Hair follicle dermal papilla cell (primary cell): ENCODE measurements at places on chromosomes 1 and 21. TPM values are rescaled to one million over a fixed set of nuclear protein-coding genes. Genes with fewer than 3 reads are reported as not detected.

The PLA2G2A gene
- total RNA-seq, result not detected in 2 replicates

The DNASE2B gene
- not detected in 2 replicates for total RNA-seq

The KLF17 gene
- total RNA-seq, result 0.16 TPM in 1 of 2 replicates, not detected in the other

The FMN2 gene
- total RNA-seq, result 9.4 and 12.8 TPM in 2 replicates

The CATSPER4 gene
- total RNA-seq, result not detected in 2 replicates

The EDARADD gene
- total RNA-seq, result 0.49 and 0.65 TPM in 2 replicates

The TBX19 gene
- 2.4 and 3.5 TPM in 2 replicates for total RNA-seq

The MATN1 gene
- 0.36 TPM in 1 of 2 replicates, not detected in the other for total RNA-seq

The FCRL3 gene
- not detected in 2 replicates for total RNA-seq

The CLEC20A gene
- total RNA-seq, result not detected in 2 replicates

The ADGRB2 gene
- 4.6 and 6.2 TPM in 2 replicates for total RNA-seq

The OXCT2 gene
- total RNA-seq, result 1.8 and 2.7 TPM in 2 replicates

The HSD3B1 gene
- not detected in 2 replicates for total RNA-seq

The S100A3 gene
- total RNA-seq, result 6.3 and 6.6 TPM in 2 replicates

The NIPAL3 gene
- 80.2 and 119 TPM in 2 replicates for total RNA-seq

The TEKT2 gene
- 0.12 TPM in 1 of 2 replicates, not detected in the other for total RNA-seq

The KIF26B gene
- 74.8 and 81.5 TPM in 2 replicates for total RNA-seq

The XCL2 gene
- not detected in 2 replicates for total RNA-seq

The ZSWIM5 gene
- 0.24 and 0.49 TPM in 2 replicates for total RNA-seq

The KCNJ9 gene
- not detected in 2 replicates for total RNA-seq

The SAMD13 gene
- total RNA-seq, result 0.49 and 0.97 TPM in 2 replicates

The RHEX gene
- total RNA-seq, result not detected in 2 replicates

The RNPC3 gene
- 10.3 and 16.6 TPM in 2 replicates for total RNA-seq

The KCND3 gene
- 9.7 and 18.7 TPM in 2 replicates for total RNA-seq
